ENCODE measurements at places on chromosomes 3 and 15. TPM values are rescaled to one million over a fixed set of nuclear protein-coding genes. Genes with fewer than 3 reads are reported as not detected.
A peak's percentile ranks its signal among the peaks of the same experiment; 100 is the strongest.

Gene AHSG
- 1.6 TPM for total RNA-seq

GRCh38 chr3:64856106-64856505 lies 168.3 kb upstream of the ADAMTS9 start:
- H3K4me3 ChIP-seq, result no peak overlapping the region
- H3K27me3 ChIP-seq, result no peaks in the 10 kb centered on the region
- DNase-seq, result no peak
- H3K4me1 ChIP-seq, result no peaks in the 10 kb centered on the region

Gene PRR23E
- 0.87 TPM for total RNA-seq

- DNase-seq, result no peak
- peak overlapping the region; percentile 72 for H3K27ac ChIP-seq
- H3K4me3 ChIP-seq, result no peak overlapping the region
- H3K4me1 ChIP-seq, result peaks cover 39% of the 10 kb centered on the region
- H3K36me3 ChIP-seq, result no peaks in the 10 kb centered on the region
These were observed 37.3 kb downstream of the MLH1 start for GRCh38 chr3:37030588-37030987.

- DNase-seq, result no peak
- no peak overlapping the region for H3K4me3 ChIP-seq
- no peak overlapping the region for H3K27ac ChIP-seq
- no peaks in the 10 kb centered on the region for H3K36me3 ChIP-seq
These were observed 333.7 kb downstream of the CTNNB1 start for GRCh38 chr3:41532976-41533375.

Gene MST1R
- total RNA-seq, result 11.2 TPM

DNA sequence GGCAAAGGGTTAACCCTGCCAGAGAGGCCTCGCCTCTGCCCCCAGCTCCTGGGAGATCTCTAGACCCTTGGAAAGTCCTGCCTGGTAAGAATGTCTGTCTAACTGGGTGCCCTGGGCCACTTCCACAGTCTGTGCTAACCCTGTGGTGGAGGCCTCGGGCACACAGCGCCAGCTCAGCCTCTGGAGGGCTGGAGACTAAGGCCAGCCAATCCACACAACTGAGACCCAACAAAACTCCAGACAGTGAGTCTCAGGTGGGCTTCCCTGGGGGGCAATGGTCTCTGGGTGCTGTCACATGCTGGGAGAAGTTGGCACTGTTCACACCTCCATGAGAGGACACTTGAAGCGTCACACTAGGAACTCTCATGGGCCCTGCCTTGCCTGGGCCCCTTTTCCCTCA lies 19.5 kb downstream of the ZXDC start:
- no peak overlapping the region for H3K27ac ChIP-seq
- H3K27me3 ChIP-seq, result no peaks in the 10 kb centered on the region
- H3K4me3 ChIP-seq, result no peak overlapping the region
- DNase-seq, result no peak
- no peaks in the 10 kb centered on the region for H3K4me1 ChIP-seq
- H3K36me3 ChIP-seq, result no peaks in the 10 kb centered on the region

Gene NT5DC2
- 147 TPM for total RNA-seq

Gene TRH
- total RNA-seq, result 0.87 TPM

GRCh38 chr3:129985113-129985512 lies 10.6 kb downstream of the TRH start:
- H3K4me3 ChIP-seq, result no peak overlapping the region
- H3K4me1 ChIP-seq, result no peaks in the 10 kb centered on the region
- no peak overlapping the region for H3K27ac ChIP-seq

DNA sequence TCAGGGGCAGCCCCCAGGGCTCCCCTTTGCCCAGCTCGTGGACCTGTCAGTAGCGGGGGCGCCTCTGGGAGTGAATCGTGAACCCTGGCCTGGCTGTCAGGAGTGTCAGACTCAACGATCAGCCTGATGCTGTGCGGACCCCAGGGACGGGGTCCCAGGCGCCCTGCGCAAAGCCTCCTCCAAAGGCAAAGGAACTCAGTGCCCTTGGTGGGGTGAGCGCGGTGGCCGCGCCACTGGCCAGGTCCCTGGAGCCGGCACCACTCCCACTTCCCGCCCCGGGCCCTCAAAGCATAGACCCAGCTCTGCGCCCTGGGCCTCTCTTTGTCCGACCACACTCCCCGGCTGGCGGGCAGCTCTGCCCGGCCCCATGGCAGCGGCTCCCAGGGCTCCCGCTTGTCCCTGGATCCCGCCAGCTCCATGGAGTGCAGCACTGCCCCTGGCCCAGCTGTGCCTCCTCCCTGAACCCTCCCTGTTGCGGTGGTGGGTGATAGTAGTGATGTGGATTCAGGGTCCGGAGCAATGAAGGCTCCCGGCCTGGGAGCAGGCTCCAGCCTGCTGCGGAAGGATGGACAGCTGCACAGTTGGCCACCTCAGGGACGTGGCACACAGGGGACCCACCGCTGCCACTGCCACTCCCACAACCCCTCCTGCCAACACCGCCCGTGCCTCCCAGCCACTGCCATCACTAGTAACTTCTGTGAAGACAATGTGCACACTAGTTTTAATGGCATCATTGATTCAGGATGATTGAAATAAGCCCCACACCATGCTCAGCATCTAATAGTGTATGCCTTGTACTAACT lies 263.8 kb downstream of the ZBBX start:
- no peaks in the 10 kb centered on the region for H3K4me1 ChIP-seq
- H3K4me3 ChIP-seq, result no peak overlapping the region
- no peaks in the 10 kb centered on the region for H3K27me3 ChIP-seq
- H3K27ac ChIP-seq, result no peak overlapping the region

DNA sequence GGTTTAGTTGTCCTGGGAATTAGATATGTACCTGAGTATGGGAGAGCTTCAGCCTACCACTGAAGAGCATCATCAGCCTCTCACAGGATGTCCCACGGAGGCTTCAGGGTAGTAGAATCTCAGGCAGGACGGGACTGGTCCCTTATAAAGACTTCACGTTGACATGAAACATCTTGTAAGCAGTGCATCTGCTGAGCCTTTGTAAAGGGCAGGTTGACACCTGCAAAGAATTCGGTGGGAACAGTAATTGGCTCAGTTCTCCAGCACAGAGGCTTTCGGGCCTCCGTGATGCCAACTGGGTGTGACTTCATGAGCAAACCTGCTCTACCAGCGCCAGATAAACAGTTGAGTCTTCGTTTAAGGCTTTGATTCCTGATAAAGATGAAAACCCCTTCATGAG lies 26.9 kb upstream of the AVEN start:
- DNase-seq, result no peak
- no peaks in the 10 kb centered on the region for H3K36me3 ChIP-seq
- H3K4me3 ChIP-seq, result no peak overlapping the region
- no peaks in the 10 kb centered on the region for H3K4me1 ChIP-seq

DNA sequence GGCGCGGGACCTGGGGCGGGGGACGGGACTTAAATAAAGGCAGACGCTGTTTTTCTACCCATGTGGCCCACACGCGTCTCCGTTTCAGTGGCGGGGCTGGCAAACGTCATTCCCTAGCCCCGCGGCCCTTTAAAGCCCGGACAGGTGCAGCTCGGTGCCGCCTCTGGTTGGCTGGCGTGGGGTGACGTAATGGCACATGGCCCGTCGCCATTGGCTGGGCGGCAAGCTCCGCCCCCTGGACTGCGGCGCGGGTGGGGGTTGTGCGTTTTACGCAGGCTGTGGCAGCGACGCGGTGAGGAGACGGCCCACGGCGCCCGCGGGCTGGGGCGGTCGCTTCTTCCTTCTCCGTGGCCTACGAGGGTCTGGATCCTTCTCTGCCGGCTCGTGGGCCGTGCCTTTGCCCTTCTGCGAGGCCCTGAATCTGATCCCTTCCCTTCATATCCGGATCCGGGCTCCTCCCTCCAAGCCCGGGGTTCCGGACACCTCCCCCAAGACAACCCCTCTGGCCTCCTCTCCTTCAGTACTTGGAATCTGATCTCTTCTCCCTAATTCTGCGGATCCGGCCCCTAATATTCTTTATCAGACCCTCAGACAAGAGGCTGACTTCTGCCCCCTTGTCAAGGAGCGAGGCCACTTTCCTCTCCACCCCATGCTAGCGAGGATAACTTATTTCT lies at the start of gene CRELD1:
Gene CRELD1, plus strand, starts transcription at position 274 of the 674 bp plus-strand sequence. CDS start 605 bp downstream, outside the sequence.
- H3K4me3 ChIP-seq, result peak within 1 kb of the TSS; percentile 86
- H3K27ac ChIP-seq, result peak within 1 kb of the TSS; percentile 88
- H3K36me3 ChIP-seq, result no peaks in the 10 kb centered on the region
- peaks cover 9% of the 10 kb centered on the region for H3K4me1 ChIP-seq
- peak; percentile 96 for DNase-seq

DNA sequence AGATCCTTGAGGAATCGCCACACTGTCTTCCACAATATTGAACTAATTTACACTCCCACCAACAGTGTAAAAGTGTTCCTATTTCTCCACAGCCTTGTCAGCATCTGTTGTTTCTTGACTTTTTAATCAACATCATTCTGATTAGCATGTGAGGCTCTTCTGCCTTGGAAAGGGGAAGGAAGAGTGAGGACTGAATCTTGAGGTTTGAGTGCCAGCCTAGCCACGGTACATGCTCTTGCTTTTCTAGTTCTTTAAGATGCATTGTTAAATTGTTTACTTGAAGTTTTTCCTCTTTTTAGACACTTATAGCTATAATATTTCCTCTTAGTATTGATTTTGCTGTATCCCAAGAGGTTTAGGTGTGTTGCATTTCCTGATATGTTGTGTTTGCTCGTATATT lies 596.1 kb downstream of the OTOL1 start:
- H3K27me3 ChIP-seq, result no peaks in the 10 kb centered on the region
- no peaks in the 10 kb centered on the region for H3K36me3 ChIP-seq
- no peak for DNase-seq
- no peaks in the 10 kb centered on the region for H3K4me1 ChIP-seq

GRCh38 chr3:118628704-118629341 lies 405.8 kb downstream of the IGSF11 start:
- H3K4me3 ChIP-seq, result no peak overlapping the region
- H3K27me3 ChIP-seq, result no peaks in the 10 kb centered on the region
- H3K4me1 ChIP-seq, result no peaks in the 10 kb centered on the region
- H3K27ac ChIP-seq, result no peak overlapping the region
- no peaks in the 10 kb centered on the region for H3K36me3 ChIP-seq
- peak; percentile 91 for DNase-seq

Measured in testis (tissue), 5 donors.